ENCODE measurements at places on chromosomes 5 and 9. TPM values are rescaled to one million over a fixed set of nuclear protein-coding genes. Genes with fewer than 3 reads are reported as not detected.

The SHB gene
- total RNA-seq: 27.5 TPM

The OR1Q1 gene
- not detected for total RNA-seq

GRCh38 chr5:6392561-6392960, 14.2 kb upstream of the MED10 start:
- no peaks in the 10 kb centered on the region for H3K4me1 ChIP-seq
- no peak for DNase-seq

DNA sequence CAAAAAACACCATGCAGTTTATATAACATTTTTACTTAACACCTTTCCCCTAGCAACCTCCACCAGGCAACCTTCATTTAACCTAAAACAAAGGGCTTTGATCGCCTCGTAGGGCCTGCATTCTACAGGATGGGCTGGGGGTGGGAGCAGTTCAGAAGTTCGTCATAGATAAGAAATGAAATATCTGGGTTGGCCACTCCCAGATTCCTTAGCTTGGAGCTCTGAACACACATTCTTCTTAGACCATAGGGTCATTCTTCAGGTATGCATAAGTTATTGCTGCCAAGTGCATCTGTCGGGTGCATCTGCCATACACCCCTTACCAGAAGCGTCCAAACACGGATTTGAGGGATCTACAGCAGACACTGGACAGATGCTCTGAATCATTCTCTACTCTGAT, 4.3 kb upstream of the SLC22A5 start:
- H3K36me3 ChIP-seq: no peaks in the 10 kb centered on the region
- H3K27me3 ChIP-seq: no peaks in the 10 kb centered on the region
- no peak for DNase-seq
- H3K27ac ChIP-seq: no peak overlapping the region
- H3K4me1 ChIP-seq: peaks cover 6% of the 10 kb centered on the region

DNA sequence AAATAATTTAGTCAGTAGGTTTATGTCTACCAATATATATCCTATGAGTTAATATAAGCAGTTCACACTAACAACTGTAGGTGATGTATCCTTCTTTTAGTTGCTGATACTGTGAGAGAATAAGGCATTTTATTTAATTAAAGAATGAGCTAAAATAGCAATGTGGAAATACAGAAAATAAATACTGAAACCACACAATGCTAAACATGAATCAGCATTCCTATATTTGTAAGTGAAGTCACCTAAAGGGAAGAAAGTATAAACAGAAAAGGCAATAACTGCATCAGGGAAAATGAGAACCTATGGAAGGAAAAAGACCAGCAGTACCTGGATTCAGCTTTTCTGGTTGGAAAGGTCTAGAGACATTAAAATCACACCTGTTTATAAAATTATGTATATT, 336.0 kb downstream of the PDE4D start:
- no peaks in the 10 kb centered on the region for H3K27me3 ChIP-seq
- H3K36me3 ChIP-seq: no peaks in the 10 kb centered on the region
- no peak overlapping the region for H3K4me3 ChIP-seq
- H3K27ac ChIP-seq: no peak overlapping the region
- DNase-seq: no peak
